Globus pallidus (tissue), 1 donor: ENCODE measurements at places on chromosomes 7 and 10.

DNA sequence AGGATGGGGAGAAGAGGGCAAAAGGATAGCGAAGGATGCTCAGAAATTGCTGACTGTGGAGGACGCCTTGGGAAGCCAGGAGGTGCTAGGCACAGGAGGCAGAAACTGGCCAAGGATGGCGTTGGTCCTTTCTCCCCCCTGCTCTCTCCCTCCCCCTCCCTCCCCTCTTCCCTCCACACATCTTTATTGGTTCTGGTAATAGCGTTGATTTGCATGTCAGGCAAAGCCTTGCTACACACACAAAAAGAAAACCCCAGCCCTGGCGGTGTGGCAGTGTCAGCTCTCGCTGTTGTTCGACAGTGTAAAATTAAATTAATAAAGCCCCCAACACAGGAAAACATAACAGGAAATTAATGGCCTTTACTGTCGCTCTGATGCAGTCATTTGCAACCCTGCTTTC, 47.2 kb downstream of the PAX2 start:
- DNase-seq, result no peak

GRCh38 chr7:150740053-150740452, 2.8 kb downstream of the GIMAP5 start:
- DNase-seq, result no peak

- no peak for DNase-seq
These were observed 68.3 kb upstream of the DNAJB6 start for GRCh38 chr7:157268540-157268939.

DNA sequence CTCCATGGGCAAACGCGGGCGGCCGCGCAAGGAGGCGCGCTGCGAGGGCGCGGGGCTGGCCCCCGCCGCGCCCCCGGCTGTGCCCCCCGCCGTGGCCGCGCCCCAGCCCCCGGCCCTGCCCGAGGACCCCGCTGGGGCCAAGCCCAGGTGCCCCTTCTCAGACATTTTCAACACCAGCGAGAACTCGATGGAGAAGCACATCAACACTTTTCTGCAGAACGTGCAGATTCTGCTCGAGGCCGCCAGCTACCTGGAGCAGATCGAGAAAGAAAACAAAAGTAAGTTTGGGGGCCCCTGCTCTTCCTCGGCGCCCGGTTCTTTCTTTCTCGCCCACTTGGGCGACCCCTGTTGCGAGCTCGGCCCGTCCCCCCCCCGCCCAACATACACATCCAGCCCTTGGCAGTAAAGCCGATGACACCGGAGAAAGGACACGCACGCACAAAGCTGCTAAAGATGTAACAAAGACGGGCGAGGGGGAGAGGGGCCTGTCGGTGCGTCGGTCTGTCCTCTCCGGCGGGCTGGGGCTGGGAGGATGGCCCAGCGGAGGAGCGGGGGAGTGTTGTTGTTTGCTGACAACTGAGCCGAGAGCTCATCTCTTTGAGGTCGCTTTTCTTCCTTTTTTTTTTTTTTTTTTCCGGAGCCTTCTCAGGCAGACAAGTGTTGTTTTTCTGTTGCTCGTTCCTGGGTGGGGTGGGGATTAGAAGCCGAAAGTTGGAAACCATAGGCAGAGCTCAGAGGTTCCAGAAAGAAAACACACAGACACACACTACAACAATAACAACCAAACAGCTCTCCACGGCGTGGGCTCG, 604 bp downstream of the MXI1 start:
- peak; percentile 67 for DNase-seq

GRCh38 chr10:119656760-119657159, 5.6 kb downstream of the BAG3 start:
- no peak for DNase-seq

DNA sequence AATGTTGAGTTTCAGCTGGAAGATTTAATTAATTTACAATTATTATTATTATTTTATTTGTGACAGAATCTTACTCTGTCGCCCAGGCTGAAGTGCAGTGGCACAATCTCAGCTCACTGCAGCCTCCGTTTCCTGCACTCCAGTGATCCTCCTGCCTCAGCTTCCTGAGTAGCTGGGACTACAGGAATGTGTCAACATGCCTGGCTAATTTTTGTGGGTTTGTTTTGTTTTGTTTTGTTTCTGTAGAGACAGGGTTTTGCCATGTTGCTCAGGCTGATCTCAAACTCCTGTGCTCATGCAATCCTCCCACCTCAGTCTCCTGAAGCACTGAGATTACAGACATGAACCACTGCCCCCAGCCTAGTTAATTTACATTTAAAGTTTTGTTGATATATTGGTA, 93.8 kb upstream of the MEOX2 start:
- no peak for DNase-seq

DNA sequence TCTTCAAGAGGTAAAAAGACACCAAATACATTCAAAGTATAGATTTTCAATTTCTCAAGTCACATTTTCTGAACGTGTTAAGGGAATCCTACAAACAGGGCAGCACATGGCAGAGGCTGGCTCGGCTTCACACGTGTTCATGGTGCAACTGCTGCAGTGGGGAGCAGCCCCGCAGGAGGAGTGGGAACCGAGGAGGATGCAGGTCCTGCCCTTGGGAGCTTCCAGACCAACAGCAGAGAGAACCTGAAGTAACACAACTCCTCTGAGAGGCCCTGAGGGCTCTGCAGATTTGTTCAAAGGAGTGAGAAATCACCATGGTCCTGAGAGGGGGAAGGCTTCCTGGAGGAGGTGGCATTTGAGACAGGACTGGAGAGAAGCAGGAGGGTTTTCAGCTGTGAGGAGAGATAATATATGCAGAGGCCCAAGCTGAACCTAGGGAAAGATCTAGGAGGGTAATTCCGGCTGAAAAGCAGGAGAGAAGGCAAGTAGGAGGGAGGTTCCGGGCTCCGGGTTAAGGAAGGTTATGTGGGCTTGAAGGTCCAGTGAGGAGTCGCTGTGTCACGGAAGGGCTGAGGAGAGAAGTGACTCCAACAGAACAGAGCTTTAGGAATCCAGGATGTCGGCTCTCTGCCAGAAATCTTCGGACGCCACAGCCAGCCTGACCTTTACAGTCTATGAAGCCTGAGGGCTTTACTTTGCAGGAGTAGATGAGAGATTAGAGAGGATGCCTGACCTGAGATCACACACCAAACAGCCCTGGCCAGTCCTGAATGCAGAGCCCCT, 77.5 kb downstream of the GPR26 start:
- DNase-seq, result no peak

GRCh38 chr10:131588704-131589220, 277.2 kb upstream of the TCERG1L start:
- no peak for DNase-seq

DNA sequence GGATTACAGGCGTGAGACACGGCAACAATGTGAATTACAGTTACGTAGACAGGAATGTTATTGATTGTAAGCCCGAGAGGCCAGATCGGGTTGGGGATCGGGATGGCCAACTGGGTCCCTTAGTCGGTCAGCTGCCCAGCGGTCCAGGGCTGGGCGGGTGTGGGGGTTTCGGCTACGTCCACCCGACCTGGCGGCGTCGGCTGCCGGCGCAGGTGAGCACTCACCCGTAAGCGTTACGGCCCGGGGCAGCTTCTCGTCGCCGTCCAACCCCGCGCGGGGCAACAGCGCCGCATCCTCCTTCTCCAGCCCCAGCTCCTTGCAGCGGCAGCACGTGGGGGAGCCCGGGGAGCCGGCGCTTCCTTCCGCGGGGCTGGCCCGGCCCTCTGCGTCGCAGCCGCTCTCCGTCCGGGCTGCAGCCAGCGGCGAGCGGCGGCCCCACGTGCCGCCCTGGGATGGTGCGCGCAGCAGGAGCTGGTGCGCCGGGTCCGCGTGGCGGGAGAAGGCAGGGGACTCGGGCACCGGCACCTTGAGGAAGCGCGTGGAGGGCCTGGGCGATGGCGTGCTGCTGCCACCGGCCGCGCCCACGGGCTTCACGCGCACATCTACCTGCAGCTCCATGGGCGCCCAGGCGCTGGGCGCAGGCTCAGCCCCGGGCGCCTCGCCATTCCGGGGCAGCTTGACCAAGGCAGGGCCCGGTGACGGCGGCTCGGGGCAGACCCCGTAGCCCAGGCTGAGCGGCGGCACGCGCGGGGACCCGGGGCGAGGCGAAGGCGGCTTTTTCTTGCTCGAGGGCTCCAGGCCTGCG, 609 bp downstream of the KLRG2 start:
- no peak for DNase-seq

DNA sequence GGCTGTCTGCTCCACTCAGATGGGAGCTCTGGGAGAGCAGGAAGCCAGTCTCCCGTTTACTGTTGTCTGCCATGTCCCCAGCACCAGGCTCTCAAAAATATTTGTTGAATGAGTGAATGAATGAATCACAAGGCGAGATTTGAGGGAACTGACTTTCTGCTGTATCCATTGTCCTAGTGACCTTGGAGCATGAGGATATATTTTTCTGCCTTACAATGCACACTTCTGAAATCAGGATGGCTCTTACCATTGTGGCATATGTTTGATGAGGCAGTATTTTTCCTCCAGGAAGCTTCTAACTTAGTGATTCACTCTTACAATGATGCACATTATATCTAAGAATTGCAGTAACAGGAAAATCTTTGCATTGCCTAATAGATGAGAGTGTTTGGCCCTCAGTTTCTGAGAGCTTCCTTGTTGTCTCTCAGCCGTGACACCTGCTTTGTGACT, 136.4 kb downstream of the RPS24 start:
- no peak for DNase-seq

GRCh38 chr10:96168546-96168945, 38.4 kb downstream of the ZNF518A start:
- no peak for DNase-seq

GRCh38 chr10:122551450-122551849, 9.1 kb upstream of the DMBT1 start:
- DNase-seq, result no peak

DNA sequence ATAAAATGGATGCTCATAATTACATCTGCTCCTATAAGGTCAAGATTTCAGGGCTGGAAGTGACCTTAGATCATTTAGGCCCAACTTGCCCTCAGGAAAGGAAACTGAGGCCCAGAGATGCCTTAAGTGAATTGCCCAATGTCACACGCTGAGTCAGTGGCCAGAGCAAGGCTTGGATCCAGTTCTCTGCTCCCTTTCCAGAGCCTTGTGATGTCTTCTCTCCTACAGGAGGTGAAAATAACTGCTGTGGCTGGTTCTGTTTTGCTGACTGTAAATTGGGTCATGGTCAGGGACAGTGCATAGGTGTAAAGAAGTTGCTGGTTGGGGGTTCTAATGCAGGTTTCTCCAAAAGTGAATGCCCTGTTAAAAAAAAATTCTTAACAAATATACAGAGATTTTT, 91.3 kb downstream of the TCF7L2 start:
- DNase-seq, result no peak

DNA sequence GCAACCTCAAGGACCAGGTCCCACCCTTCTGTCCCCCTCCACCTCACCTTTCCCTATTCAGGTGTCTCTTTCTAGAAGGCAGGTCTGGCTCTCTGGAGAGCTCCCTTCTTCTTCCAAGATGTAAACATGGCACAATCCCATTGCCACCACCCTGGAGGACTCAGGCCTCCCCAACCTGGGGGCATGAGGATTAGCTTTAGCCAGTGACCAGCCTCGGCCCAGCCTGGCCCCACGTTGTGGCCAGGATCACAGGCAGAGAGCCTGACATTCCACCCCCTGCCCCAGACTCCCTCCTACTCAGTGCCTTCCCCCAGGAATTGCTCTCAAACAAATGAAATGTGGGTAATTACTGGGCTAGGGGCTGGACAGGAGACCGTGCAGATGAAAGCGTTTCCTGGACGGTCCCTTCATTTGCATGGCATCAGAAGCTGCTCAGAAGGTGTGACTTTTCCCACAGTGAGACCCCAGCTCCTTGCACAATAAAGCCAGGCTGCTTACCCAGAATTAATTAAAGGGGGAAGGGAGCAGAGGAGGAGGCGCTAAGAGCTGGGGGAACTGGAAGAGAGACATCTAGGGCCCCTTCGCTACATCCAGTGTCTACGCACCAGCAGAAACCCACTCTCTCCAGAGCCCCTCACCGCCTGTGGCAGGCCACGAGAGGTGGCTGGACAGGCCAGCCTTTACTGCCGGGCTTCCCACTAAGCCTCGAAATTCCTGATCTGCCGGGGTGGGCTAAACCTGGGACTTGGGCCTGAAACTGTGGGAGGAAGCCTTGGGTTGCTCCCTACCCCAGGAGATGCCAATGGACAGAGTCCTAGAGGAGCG, 7.7 kb downstream of the FGF8 start:
- DNase-seq, result no peak

DNA sequence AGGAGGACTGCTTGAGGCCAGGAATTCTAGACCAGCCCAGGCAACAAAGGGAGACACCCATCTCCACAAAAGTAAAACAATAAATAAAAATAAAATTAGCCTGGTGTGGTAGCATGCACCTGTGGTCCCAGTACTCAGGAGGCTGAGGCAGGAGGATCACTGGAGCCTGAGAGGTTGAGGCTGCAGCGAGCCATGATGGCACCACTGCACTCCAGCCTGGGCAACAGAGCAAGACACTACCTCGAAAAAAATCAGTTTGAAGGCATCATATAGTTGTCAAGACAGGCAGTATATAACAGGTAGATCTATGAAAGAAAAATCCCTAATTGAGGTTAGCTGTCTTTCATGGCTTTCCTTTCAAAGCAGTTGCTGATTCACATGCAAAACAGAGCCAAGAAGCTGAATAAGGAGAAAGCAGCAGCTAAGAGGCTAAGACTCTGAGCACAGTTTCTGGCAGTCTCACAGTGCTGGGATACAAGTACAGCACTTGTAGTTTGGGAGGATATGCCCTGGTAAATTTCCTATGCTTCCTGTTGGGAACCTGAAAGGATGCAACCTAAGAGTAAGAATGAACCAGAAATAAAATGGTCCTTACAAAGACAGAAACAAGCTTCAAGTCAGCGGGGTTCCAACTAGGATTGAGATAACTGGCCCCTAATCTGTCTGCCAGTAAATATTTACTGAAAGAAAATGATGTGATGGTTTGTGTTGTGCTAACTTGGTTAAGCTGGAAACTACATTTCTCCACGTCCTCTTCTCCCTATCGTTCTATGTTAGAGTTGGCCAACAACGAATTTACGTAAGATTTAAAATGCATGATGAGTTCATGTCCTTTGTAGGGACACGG, 368.5 kb upstream of the HPS1 start:
- DNase-seq, result peak; percentile 15
